ENCODE measurements at places on chromosomes 3 and 15.

DNA sequence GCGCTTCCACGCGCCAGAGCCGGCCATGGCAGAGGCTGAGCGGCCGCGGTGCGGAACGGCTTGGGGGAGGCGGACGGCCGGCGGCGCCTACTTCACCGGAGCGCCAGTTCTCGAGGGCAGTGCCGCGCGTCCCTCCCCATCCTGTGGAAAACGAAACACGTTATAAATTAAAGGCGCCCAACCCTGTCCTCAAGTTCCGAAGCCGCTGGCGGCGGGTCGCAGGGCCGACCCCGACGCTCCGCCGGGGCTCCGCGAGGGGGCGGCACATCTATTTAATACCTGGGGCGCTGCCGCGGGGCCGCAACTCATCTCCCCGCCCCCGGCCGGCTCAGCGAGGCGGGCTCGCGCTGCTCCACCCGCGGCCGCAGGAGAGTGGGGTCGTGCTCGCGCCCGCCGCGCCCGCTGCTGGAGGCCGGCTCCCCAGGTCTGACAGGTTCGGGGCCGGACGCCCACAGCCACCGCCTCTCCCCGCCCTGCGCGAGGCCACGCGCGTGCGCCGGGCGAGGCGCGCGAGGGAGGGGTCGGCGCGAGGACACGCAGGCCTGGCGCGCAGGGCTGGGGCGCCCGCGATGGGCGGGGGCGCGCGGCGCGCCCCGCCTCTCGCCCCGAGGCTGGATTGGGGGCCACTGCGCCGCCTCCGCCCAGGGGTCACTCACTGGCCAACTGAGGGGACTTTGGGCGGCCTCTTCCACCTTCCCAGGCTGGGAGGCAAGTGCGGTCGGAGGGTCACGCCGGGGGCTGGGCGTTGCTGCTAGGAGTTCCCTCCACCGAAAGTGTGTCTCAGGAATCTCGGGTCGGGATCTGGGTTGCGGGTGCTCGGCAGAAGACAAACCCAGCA, at the start of gene SLC30A4:
Gene SLC30A4 (minus strand): TSS at position 428 of the 838 bp plus-strand sequence. CDS start 401 bp downstream, at position 27.
- peak; percentile 70 for DNase-seq

GRCh38 chr3:189908646-189909045, 212.1 kb downstream of the P3H2 start:
- DNase-seq: no peak

- no peak for DNase-seq
These were observed 35.8 kb upstream of the TNFSF10 start for GRCh38 chr3:172559020-172559419.

DNA sequence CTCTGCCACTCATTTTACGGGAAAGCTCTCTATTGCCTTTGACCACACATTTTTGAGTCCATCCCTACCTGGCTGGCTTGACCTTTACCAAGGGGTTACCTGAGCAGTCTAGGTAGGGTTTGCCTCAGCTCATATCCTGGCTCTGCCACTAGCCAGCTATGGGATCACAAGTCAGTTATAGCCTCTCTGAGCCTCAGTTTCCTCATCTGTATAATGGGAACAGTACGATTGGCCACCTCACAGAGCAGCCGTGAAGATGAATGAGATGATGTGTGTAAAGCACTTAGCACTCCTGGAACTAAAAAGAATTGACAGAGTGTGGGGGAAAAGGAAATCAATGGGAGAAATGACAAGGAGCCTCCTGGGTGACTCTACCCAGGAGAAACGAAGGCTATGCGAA, 28.0 kb downstream of the SPATA12 start:
- no peak for DNase-seq

GRCh38 chr15:50543556-50543955, 2.9 kb downstream of the USP50 start:
- no peak for DNase-seq

DNA sequence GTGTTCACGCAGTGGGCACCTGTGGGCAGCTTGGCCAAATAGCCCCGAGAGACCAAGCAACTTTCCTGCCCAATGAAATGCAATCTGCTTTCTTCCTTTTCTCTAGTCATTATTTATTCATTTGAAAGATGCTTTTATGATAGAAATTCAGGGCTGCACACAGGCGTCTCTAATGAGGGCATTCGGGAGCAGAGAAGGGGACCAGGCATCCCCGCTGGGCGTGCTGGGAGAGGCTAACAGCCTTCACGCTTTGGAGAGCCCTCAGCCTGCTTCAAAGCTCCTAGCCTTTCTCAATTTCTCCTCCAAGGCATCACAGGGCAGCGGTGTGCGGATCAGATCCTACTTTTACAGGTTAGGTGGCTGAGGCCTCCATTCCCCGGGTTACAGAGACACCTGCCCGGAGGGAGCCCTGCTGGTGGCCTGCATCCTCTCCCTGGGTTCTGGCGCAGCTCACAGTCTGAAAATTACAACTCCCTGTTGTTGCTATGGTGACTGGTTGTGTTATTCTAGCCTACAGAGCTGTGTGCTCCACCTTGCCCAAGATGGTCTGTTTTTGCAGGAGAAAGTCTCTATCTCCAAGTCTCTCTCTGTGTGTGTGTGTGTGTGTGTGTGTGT, 21.8 kb upstream of the KLF13 start:
- DNase-seq: no peak

- no peak for DNase-seq
These were observed 174.4 kb downstream of the SI start for GRCh38 chr3:164903820-164904451.

DNA sequence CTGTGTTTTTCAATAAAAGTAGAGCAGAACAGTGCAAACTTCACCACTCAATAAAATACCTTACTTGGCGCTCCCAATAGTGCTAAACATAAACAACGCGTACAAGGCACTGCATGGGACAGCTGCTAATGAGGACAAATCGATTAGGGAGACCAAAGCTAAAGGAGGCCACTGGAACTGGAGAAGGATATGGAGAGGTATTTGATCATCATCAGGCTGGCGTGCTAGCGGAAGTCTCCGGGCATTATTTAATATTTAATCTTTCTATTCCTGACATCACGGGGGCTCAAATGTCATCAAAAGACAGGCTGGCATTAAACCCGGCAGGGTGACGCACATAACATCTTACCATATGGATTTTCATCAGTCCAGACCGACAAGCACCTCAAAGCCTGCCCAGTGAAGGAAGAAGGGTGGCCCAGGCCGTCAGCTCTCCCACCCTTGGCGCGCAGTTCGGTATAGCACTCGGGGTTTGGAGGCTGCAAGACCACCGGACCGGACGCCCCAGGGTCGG, 604 bp downstream of the CCPG1 start:
- DNase-seq: no peak

- no peak for DNase-seq
These were observed 126.4 kb downstream of the P2RY1 start for GRCh38 chr3:152961323-152961722.

DNA sequence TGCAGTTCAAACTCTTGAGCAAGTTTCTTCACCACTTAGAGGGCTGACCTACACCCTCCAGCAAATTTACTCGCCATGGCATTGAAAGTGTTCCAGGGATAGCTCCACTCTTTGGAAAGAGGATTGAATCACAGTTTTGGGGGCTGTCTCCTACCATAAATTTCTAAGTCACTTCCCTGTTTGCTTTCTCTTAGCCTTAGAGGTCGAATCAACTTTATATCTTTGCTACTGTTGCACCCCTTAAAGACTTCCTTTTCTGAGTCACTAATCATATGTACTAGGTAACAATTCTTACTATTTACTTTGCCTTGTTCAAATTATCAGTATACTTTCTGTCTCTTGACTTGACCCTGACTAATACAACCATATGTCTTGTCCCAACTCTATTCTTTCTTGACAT, 1151.8 kb upstream of the ALCAM start:
- no peak for DNase-seq

GRCh38 chr3:171542976-171543375, 82.8 kb upstream of the TNIK start:
- no peak for DNase-seq

GRCh38 chr3:23601091-23601822, 204.5 kb upstream of the UBE2E1 start:
- no peak for DNase-seq

- DNase-seq: no peak
These were observed 390.7 kb downstream of the EFHB start for GRCh38 chr3:19543212-19543841.

DNA sequence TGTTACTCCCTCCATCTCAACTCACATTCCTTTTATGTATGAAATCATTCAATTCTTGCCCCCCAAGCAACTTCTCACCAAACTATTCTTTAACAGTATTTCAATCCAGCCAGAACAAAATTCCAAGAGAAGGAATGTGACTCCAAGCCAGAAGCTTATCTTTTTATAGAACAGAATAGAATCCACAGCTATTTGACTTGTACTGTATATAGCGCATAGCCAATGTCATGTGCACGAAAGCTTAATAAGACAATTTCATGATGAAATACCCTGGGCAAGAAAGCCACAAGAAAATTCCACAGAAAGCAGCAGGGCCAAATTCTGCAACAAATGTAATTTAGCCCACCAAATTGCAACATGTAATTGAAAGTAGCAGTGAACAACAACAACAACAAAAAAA, 127.6 kb upstream of the UBE2E2 start:
- no peak for DNase-seq

- no peak for DNase-seq
These were observed 247.7 kb downstream of the PLCL2 start for GRCh38 chr3:17132286-17133115.

DNA sequence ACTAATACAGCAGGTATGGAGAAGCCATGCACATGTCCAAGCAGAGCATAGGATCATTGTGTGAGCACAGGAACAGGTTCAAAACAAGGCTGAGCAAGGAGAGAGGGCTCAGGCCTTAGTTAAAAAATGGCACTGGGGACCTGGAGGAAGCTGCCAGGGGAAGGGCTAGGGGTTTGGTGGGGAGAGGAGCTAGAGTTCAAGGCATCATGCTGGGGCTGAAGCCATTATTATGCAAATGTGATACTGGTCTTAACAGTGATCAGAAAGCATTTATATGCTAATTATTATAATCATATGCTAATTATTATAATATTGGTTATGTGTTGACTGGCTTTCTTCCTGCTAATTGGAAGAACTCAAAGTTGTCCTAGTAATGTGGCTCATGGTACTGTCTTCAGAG, 546.0 kb upstream of the CFAP20DC start:
- DNase-seq: no peak

- DNase-seq: no peak
These were observed 371.2 kb upstream of the WNT5A start for GRCh38 chr3:55858302-55858701.

DNA sequence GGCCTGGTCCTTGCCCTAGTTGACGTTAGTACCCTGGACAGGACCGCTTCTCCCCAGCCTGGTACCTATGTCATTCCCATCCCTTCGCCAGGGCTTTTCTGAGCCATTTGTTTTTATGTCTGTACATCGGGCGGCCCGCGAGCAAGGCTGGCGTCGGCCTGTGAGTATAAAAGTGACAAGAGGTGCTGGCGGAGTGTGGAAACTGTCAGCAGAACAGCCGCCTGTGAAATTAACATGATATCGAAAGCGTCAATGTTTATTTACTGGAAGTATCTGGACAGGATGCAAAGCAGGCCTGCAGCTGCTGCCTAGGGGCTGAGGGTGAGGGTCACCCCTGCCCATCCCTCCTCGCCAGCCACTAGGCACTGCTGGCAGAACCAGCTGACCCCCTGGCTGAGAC, 33.4 kb downstream of the LINGO1 start:
- no peak for DNase-seq

DNA sequence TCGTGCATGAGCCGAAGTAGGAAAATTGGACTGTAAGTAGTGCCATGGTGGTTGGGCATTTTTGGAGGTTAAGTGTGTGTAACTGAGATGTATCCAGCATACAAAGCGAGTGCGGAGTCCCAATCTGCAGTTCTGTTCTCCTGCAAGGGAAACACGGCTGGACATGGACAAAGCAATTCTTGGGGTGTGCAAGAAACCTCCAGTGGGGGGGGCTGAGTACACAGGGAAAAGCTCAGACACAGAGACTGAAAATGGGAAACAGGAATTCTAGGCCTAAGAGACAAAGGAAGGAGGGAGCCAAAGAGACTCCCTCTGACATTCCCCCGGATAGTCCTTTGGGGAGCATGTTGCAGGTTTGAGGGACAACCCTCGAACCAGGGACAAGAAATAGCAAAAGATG, 83.2 kb upstream of the PLSCR4 start:
- DNase-seq: no peak

- peak; percentile 71 for DNase-seq
These were observed 22.1 kb downstream of the ACKR2 start for GRCh38 chr3:42831321-42831713.

- DNase-seq: no peak
These were observed 189.3 kb downstream of the OPA1 start for GRCh38 chr3:193782276-193782647.

DNA sequence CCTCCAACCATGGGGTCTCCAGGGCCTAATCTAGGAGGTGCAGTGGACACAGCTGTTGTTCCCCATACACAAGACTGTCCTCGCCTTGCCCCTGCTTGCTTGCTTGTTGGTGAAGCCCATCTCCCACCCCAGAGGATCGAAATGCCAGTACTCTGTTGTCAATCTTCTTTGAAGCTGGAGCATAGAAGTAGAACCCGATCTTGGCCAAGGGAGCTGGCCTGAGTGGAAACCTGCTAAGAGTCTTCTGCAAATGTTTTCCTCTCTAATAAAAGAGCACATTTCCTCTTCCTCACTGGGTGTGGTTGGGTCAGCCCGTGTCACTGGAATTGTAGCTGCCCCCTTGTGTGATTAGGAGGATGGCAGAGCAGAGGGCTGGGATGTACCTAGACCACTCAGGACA, 85.4 kb downstream of the HES1 start:
- DNase-seq: no peak

GRCh38 chr3:118943597-118943996, 91.0 kb downstream of the IGSF11 start:
- DNase-seq: no peak

DNA sequence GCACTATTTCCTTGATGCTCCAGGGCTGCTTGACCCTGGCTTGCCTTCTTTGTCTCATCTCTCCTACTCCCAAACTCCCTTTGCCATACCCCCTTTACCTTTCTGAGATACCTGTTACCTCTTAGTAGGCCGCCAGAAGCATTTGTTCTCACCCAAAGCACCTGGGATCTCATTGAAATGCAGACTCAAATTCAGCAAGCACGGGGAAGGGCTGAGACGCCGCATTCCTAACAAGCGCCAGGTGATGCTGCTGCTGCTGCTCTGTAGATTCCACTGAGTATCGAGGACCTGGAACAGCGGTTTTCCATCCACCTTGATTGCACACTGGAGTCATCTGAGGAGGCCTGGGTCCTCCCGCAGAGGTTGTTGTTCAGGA, 91.8 kb downstream of the TMEM266 start:
- DNase-seq: no peak

- no peak for DNase-seq
These were observed 58.1 kb downstream of the CLASP2 start for GRCh38 chr3:33659856-33660434.
